ENCODE measurements at places on chromosomes 2 and 18. TPM values are rescaled to one million over a fixed set of nuclear protein-coding genes. Genes with fewer than 3 reads are reported as not detected.
A peak's percentile ranks its signal among the peaks of the same experiment; 100 is the strongest.

Gene CROCC2
- total RNA-seq, result not detected

GRCh38 chr2:18825838-18826237 lies 236.5 kb upstream of the NT5C1B start:
- ATAC-seq, result no peak

DNA sequence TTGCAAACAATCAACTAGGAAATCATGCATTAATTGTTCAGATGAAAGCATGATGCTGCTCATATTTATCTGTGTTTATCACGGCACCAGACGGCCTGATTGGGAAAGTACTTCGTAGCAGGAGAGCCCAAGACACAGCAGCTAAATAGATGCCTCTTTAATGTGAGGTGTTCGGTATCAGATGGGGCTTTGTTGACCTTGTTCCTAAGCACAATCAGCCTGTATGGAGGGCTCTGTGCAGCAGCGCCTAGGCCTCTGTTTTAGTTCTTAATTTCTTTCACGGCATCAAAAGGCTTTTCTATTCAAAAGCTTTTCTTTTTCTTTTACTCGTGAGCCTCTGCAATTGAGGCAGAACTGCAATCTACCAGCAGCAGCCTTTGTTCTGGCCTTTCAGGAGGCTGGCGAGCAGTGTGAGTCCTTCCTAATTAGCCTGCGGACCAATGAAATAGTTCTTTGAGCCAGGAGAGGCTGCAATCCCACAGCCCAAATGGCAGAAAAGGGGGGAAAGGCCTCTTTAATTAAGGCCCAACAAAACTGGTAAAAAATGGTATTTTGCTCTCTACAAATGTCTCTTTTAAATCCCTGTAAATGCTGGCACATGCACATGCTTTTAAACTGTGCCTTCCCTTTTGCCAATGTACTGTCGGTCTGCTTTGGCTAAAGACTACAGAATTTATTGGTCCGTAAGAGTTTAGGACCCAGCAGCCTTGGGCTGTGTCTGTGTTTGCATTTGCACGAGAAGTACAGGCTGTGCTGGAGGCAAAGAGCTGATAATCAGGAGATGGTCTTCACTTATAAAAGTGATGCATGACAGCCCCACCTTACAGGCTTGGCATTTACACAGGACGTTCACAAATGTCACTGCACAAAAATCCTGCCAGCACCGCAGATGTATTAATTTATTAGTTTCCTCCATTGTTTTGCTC lies 159.6 kb downstream of the RND3 start:
- no peak for ATAC-seq

- ATAC-seq, result no peak
These were observed 30.8 kb upstream of the PUM2 start for GRCh38 chr2:20381457-20381856.

DNA sequence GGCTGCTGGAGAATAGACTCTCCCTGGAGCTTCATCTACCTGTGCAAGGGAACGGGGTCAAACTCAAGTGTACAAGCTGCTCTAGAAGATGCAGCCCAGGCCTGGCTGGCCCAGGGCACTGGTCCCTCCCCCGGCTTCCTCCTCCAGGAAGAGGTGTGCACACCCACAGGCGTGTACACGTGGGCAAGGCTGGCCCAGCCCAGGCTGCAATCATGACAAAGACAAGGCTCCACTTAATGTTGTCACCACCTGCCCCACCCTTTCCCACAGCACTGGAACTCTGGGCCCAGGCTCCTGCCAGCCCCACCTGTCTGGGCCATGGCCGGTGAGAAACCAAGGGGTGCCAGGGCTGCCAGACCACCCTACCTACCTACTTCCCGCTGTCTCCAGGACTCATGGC lies 29.6 kb upstream of the ALPP start:
- ATAC-seq, result peak; percentile 29

- ATAC-seq, result no peak
These were observed 106.2 kb upstream of the BZW1 start for GRCh38 chr2:200705305-200706041.

GRCh38 chr18:43789234-43790000 lies 512.1 kb upstream of the SYT4 start:
- ATAC-seq, result no peak

Measured in activated T-helper 17 cell treated with anti-CD3 and anti-CD28 coated beads, Interleukin-2, amount 50 U/mL, for 72 hours (primary cell).